ENCODE measurements at places on chromosomes 4 and X.

DNA sequence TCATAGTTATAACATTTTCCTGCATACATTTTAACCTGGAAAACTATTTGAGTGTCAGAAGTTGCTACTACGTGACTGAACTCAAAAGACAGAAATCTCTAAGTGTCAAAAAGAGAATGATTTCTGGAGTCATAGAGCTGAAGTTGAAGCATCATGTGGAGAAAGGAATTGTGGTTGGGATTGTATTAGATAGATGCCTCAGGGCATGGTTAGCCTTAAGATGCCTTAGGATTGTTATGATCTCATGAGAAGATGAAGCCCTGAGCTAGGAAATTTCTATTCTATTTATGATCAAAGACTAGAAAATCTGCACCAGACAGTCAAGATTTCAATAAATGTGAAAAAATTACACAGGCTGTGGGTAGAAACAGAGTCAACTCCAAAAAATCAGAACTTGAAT is 20.2 kb downstream of the EPGN start:
- DNase-seq = no peak

GRCh38 chr4:61770456-61770855 is 570.3 kb downstream of the ADGRL3 start:
- DNase-seq = no peak

GRCh38 chr4:43243433-43244116 is 351.1 kb downstream of the GRXCR1 start:
- DNase-seq = no peak

DNA sequence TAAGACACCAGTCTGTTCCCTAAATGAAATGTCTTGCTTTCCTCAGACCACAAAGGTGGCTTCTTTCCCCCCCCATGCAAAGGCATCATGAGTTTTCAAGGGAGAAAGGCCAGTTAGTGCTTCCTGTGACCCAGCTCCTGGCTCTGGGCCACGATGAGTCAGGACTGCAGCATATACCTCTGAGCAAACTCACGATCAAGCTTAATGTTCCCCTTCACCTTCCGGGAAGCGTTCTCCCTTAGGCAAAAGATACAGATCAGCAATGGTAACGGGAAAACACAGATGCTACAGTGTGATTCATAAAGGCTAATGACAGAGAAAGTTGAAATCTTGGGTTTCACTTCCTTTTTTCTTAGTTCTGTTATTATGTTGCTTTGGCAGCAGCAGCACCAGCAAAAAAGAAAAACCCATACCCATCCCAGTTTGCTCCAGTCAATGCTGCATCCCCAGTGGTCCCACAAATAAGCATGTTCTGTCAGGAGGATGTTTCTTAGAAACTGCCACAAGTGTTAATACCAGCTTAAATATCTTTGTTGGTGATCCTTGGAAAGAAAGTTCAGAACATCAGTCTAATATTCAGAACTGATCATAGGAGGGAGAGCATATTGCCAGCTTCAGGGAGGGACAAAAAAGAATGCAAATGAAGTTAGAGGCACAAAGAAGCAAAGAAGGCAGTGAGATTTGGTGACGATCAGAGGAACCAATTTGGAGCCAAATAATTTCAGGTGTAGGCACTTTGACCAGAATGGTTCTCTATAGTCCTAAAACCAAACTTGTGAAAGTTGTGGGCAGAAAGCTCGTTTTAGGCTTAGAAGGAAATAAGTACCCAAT is 41.2 kb downstream of the LONRF3 start:
- DNase-seq = no peak

GRCh38 chr4:138182838-138183426 is 59.2 kb downstream of the SLC7A11 start:
- no peak for DNase-seq

- DNase-seq = peak; percentile 35
Measured at GRCh38 chr4:177214935-177215334, 94.7 kb upstream of the NEIL3 start.

DNA sequence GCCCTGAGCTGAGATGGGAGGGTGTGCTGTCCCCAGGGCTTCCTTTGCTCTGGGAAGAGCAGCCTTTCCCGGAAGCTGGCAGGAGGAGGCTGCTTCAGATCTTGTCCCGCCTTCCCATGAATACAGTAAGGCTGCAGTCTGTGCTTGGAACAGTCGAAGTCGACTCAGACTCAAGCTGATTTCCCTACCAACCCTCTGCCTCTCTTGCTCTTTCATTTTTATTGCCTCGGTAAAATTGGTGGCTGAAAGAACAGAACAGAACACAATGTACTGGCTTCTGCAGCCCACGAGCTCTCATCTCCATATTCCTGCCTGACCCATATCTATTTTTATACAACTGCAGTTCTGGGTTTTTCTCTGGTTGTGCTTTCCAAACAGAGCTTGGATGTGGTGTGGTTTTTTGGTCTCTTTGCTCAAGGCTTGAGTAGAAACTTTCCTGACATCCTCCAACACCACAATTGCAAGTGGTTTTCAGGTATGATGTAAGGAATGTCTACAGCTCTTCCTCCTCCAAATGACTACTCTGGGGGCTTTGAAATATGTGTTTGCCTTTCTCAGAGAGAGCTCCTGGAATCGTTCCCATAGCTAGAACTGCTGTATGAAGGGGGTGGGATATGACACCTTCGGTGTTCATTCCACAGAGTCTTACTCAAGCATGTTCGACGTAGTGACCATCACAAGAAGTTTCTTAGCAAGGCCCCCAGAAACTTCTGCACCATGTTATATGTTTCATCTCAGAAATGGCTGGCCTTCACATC is 61.3 kb downstream of the ENPP6 start:
- no peak for DNase-seq

GRCh38 chrX:48021026-48021900 is 14.5 kb downstream of the SPACA5 start:
- peak; percentile 38 for DNase-seq

- no peak for DNase-seq
Measured at GRCh38 chr4:38774181-38774955, 8.4 kb downstream of the TLR10 start.

DNA sequence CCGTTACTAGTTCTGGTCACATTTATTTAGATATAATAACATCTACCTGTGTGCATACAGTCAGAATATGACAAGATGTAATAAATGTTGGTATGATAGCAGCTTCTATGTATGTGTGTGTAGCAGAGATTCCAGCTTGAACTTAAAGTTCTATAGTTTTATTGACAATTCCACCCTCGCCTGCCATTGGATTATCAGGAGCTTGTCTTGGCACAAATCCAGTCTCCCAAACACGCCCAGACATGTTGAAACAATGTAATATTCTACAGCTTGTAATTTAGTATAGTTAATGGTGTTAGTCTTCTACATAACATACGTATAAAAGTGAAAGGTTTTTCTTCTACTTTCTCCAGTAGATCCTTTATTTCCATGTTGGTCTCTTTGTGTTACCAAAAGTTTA is 44.4 kb downstream of the BBS12 start:
- DNase-seq = no peak

DNA sequence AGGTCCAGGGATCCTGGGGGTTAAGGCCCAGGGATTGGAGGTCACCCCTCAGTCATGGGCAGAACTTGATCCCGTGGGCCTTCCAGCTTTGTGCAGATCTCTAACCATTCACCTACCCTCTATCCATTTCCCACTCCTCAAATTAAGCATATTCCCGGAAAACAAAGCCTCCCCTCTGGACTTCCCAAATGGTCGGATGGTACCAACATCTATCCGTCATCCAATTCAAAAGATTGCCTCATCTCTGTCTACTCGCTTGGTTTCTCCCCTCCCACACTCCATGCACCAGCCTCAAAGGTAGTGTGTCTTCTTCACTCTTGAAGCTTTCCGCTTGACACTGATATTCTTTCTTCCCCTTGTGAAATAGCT is 473 bp upstream of the BCLAF3 start:
- DNase-seq = no peak

All from stimulated activated CD8-positive, alpha-beta memory T cell treated with anti-CD3 and anti-CD28 coated beads, Interleukin-2, amount 100 ng/mL, for 48 hours (primary cell).